Natural killer cell treated with Interleukin-12 subunit alpha and Interleukin-12 subunit beta and Interleukin-15 and Interleukin-18, amount 100 ng/mL, for 72 hours (primary cell): ENCODE measurements at places on chromosomes 6 and 20. TPM values are rescaled to one million over a fixed set of nuclear protein-coding genes. Genes with fewer than 3 reads are reported as not detected.

SLC17A3 gene
- total RNA-seq = not detected

SLC17A9 gene
- total RNA-seq = 34.9 TPM

AGER gene
- 29.7 TPM for total RNA-seq

MRAP2 gene
- total RNA-seq = not detected

NOP56 gene
- 424 TPM for total RNA-seq

EDN1 gene
- total RNA-seq = not detected

LINC00237 gene
- total RNA-seq = not detected
